Right ventricle myocardium superior (tissue), 1 donor: ENCODE measurements at places on chromosomes 13 and 19. TPM values are rescaled to one million over a fixed set of nuclear protein-coding genes. Genes with fewer than 3 reads are reported as not detected.

DNA sequence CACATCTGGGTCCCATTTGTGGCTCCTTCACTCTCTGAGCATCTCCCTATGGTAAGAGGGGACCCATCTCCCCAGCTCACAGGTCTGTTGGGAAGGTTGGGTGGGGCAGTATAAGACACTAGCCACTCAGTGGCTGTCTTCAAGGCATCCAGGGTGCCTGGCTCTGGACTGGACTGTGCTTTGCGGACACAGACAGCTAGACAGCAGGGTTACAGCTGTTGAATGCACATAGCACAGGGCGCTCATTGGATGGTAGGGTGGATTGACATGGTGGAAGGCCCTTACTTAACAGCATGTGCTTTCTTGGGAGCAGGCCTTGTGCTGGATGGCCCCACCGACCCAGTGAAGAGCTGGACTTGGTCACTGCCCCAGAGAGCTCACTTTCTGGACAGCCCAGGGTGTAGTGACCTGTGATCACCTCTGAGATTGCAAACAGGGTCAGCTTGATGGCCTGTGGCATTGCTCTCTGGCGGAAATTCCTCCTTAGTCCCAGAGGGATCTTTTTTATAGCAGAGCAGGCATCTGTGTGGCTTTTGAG is 1.9 kb downstream of the ZNF444 start:
- DNase-seq, result no peak

Gene AMER2
- total RNA-seq, result not detected

Gene KIR3DL1
- not detected for total RNA-seq

- DNase-seq, result no peak
Observed at GRCh38 chr19:13984875-13985741, 21.0 kb downstream of the RFX1 start.

DNA sequence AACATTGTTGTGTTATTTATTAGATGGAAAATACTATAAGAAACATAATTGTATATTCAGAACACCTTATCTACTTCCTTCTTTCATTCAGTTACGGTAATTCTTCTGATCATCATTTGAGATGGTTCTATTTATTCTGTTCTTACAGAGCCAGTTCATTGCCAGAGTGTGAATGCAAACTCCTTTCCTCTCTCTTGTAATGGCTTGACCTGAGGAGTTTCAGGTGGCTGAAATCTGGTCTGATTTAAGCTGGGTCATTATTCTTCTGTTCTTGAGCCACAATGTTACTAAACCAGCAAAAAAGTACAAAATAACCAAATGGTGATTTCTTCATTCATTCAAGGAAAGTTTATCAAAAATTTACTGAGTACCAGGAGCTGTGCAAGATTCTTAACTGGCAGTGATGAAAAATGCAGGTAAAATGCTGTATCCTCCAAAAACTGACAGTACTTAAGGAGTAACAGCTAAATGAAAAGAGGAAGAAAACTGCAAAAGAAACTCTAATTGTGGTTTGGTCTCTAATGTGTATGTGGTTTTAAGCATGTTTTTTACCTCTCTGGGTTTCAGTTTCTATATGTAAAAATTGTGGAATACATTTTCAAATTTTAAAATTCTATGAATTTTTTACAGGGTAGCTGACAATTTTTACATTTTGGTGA is 182.4 kb upstream of the UFM1 start:
- no peak for DNase-seq

DNA sequence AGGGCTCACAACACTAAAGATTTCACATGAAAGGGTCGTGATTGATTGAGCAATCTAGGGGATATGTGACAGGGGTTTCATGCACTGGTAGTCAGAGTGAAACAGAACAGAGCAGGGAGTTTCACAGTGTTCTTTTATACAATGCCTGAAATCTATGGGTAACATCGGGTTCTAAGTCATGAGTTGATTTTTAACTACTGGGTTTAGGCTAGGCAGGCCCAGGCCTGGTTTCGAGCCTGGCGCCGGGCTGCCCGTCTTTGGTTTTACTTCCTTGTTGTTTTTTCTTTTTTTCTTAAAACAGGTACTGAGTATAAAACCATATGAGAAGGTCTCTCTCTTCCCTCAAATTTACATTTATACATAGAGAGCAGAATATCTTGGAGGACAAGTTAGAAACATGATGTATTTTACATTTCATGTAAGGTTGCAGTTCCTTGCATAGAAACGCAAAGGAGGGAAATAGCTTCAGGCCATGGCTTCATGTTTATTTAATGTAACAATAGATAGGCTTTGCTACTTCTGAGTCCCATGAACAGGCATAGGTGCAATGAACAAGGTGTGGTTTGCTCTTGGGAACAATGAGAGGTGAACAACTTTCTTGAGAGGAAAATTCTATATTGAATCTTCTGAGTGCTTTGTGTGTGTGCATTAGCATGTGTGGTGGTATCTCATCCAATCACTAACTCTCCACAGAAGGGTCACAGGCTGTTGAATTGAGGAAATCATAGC is 128.9 kb upstream of the RXFP2 start:
- DNase-seq, result no peak

- no peak for DNase-seq
Observed at GRCh38 chr13:42068886-42069285, 20.4 kb downstream of the DGKH start.

Gene DBP
- total RNA-seq, result 14.5 TPM
